Sciatic nerve (tissue), 2 donors: ENCODE measurements at places on chromosomes 4 and X.

GRCh38 chr4:20487446-20487845, 212.8 kb upstream of the PACRGL start:
- DNase-seq, result no peak

- no peak for DNase-seq
These were observed 477.5 kb upstream of the TEX13C start for GRCh38 chrX:124842205-124842604.

- DNase-seq, result no peak
These were observed 2.9 kb downstream of the PCDH18 start for GRCh38 chr4:137529432-137529831.

- no peak for DNase-seq
These were observed 118.5 kb downstream of the CFAP299 start for GRCh38 chr4:80454040-80454439.

DNA sequence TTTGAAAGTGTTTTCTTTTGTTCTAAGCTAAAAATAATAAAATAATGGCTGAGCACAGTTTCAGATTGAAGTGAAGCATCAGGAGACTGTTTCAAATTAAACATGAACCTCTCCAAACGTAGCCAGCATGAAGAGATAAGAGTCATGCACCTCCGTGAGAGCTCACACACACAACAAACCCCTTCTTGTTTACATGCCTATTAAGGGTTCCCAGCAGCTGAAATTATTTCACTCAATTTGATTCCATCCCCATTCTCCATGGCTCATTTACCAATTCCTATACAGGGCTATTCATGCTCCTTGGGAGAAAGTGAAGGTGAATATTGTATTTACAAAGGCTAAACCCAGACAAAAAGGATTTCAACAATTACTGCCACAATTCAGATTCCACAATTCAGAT, 954.1 kb upstream of the INTU start:
- DNase-seq, result no peak

- no peak for DNase-seq
These were observed 35.7 kb downstream of the TBL1X start for GRCh38 chrX:9500584-9500983.

DNA sequence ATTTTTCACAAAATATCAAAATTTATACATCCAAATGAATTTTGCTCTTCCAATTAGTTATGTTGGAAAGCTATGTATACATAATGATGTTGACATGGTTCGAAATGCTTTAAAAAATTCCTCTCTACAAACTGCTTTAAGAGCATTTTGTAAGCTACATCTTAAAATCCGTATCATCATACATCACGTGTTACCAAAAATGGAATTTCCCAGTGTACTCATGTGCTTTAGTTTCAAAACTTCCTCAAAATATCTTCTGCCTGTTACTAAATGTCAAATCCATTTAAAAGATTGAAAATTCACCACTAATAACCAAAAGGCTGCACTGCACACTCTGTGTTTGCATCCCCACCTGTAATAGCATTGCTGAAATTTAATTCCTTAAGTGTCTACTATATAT, 87.9 kb downstream of the WDFY3 start:
- DNase-seq, result no peak

GRCh38 chr4:78880874-78881492, 58.3 kb downstream of the PAQR3 start:
- no peak for DNase-seq

DNA sequence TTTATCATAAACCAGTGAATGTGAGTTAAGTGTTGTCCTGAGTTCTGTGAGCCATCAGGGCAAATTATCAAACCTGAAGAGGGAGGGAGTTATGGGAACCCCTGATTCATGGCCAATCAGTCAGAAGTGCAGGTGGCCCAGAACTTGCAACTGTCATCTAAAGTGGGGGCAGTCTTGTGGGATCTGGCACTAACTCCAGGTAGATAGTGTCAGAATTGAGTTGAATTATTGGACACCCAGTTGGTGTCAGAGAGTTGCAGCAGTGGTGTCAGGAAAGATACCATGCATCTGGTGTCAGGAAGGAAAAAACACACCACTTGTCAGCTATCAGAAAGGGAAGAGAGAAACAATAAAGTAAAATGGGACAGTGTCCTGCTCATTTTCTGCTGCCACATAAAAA, 8.4 kb downstream of the CORIN start:
- no peak for DNase-seq

GRCh38 chr4:11426731-11427120, 2.0 kb downstream of the HS3ST1 start:
- no peak for DNase-seq

DNA sequence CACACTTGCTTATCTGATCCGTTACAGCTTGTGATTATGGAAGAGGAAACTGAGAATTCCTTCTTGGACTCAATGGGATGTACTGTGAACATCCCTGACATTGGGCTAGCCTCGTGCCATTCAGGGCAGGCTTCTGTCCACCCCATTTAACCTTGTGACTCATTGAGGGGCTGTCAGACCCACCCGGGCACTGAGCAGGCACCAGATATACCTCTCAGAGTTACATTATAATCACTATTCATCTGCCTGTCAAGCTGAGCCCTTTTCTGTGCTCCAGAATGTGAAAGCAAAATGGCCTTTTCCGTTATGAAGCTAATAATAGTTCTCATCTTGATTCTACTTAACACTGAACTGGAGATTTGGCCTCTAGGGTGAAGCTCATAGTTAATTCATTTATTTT, 170.6 kb upstream of the SCML1 start:
- no peak for DNase-seq

GRCh38 chr4:28548594-28548993, 1688.0 kb downstream of the STIM2 start:
- no peak for DNase-seq

DNA sequence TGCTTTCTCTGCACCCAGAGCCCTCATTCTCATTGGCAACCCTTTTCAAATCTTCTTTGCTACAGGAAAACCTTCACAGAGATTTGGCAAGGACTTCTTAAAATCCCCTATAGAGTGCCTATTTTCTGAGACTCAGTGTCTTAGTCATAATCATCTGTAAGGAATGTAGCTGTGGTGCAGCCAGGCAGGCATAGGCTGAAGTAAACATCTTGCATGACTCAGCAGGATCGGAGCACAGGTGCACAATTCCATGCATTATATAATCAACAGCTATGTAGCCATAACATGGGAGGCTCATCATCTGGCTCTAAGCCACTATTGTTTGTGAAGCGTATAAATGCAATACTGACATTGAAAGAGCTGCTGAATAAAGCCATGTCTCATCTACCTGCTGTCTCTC, 368.8 kb downstream of the MAGEE1 start:
- no peak for DNase-seq

DNA sequence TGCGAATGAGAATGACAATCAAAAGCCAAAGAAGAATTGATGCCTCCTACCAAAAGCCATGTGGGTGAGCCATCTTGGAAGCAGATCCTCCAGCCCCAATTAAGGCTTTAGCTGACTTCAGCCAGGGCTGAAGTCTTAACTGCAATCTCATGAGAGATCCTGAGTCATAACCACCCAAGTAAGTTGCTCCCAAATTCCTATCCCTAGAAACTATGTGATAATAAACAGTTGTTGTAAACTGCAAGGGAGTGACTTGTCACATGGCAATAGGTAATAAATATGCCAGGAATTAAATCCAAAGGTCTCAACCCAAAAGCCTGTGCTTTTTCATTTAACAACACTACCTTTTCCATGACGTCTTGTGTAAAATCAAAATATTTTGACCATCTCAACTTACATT, 154.2 kb upstream of the TBL1X start:
- DNase-seq, result no peak

- DNase-seq, result no peak
These were observed 3.1 kb upstream of the TCEANC start for GRCh38 chrX:13649838-13650237.

GRCh38 chr4:53722110-53722509, 130.8 kb upstream of the LNX1 start:
- DNase-seq, result no peak

GRCh38 chr4:131388277-131388676, 1760.8 kb upstream of the PCDH10 start:
- DNase-seq, result no peak

DNA sequence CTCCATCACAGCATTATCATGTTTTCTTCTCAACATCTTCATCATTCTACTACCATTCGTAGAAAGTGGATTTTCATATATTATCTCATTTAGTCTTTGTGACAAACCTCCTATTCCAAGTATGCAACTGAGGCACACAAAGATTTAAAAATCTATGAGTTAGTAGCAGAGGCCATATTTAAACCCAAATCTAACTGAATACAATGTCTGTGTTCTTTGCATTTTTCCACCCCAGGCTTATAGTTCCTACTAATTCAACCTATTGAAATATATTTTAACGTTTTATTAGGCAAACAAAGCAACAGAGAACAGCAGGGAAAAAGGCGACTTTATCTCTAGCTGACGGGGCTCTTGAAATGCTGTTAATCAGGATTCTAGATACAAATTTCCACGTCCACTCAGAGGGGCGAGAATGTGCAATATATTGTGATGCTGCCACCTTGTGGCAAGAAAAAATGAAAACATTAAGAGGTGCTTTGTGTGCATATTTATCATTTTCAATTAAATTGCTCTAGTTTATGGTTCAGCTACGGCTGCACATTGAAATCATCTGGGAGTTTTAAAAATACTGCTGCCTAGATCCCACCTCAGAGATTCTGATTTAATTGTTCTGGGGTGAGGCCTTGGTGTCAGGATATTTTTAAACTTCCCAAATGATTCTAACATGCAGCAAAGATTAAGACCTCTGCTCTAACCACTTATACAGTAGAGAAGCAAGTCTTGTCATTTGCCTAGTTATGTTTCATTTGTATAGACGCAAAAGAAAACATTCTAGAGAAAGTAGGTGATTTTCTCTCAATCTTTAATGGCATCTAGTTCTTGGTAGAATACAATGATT, 315.9 kb downstream of the MAPK10 start:
- no peak for DNase-seq

- DNase-seq, result no peak
These were observed 10.2 kb upstream of the CCDC149 start for GRCh38 chr4:24923002-24923401.

- DNase-seq, result no peak
These were observed 412.3 kb upstream of the CXorf51A start for GRCh38 chrX:147226801-147227200.

- DNase-seq, result no peak
These were observed 60.9 kb upstream of the HS3ST1 start for GRCh38 chr4:11489453-11490083.

DNA sequence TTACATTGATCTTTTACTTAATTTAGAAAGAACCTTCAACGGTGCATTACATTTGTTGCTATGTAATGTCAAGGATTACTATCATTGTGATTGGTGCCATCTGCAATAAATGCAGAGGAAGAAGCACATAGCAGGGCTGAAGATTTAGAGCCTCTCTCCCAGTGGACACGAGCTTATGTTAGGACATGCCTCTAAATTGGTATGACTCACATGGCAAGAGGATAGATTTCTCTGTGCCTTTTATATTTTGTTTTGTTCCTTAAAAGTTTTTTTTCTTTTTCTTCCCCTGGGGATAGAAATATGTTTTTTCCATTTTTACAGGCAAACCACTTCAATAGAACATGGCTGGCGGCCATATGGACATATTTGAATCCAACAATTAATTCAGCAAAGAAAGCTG, 205.0 kb upstream of the HAND2 start:
- DNase-seq, result no peak

DNA sequence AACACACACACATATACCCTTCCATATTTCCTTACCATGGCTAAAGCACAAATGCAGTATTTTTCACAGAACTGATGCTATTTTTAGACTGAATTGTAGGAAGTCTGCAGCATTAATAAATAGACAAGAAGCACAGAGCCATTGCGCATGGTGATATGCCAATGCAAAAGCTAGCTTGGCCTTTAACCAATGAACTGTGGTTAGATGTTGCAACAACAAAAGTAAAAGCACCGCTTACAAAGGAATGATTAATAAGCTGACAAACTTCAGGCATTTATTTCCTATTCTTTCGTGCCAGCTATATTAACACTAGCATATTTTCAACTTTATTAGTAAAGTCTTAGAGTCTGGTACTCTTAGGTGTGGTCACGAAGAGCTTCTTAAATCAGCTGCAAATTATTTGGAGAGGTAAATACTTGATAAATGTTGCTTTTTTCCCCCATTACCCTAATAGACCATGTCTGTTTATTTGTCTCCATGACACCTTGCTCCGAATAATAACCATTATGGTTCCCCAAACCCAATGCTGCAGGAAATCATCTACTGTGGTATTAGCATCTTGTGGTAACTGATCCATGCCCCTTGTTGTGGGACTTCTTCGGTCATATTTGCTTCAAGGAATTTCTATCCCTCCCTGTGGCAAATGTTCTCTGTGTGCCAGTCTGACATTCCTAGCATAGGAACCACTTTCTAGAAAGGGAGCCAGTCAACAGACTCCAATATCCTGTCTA, 306.1 kb upstream of the TAPT1 start:
- no peak for DNase-seq

DNA sequence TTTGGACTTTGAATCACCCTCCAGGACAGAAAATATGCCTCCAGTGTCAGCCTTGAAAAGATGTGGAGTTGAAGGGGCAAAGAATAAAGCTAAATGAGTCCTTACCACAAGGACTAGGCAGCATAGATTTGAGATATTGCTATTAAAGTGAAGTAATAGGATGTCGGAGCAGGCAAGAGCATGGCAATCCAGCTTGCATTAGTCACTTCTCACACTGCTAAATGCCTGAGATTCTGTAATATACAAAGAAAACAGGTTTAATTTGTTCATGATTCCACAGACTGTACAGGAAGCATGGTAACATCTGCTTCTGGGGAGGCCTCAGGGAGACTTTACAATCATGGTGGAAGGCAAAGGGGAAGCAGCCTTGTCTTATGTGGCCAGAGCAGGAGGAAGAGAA, 109.8 kb upstream of the PCDH7 start:
- no peak for DNase-seq

- no peak for DNase-seq
These were observed 67.5 kb upstream of the GPR34 start for GRCh38 chrX:41621222-41621723.

- DNase-seq, result no peak
These were observed 9.6 kb upstream of the TSPYL2 start for GRCh38 chrX:53072418-53073114.

DNA sequence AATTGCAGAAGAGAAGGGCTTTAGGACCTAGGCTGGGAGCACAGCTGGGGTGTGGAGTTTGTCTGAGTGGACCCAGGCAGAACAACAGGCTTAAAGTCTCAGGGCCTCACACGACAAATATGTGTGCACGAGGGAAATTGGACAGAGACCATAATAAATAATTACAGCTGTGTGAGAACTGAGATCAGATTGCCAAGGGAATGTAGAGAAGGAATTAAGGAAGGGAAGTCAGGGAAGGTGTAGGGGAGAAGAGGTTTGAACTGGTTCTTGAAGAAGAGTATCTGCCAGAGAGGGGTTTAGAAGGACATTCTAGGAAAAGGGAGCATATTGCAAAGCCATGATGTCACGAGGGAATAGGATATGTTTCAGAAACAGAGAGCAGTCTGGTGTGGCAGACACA, 120.7 kb upstream of the TSPAN5 start:
- DNase-seq, result no peak

- DNase-seq, result no peak
These were observed 850.9 kb downstream of the FAM133A start for GRCh38 chrX:94524867-94525266.

DNA sequence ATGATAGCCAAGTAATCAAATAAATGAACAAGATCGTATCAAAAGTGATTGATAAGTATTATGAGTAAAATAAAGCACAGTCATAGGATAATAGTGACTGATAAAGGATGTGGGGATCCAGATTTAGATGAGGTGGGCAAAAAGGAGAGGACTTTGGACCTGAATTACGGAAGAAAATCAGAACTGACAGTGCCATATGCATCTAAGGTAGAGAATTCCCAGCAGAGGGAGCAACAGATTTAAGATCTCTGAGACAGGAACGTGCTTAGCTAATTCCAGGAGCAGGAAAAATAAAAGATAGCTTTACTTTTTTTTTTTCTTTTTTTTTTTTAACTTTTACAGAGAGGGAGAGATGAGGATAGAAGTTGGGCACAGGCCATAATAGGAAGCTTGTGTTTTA, 189.9 kb downstream of the NWD2 start:
- no peak for DNase-seq
